Activated CD8-positive, alpha-beta T cell treated with anti-CD3 and anti-CD28 coated beads for 36 hours (primary cell): ENCODE measurements at places on chromosomes 11 and 22. TPM values are rescaled to one million over a fixed set of nuclear protein-coding genes. Genes with fewer than 3 reads are reported as not detected.

Gene OR6T1
- total RNA-seq: not detected

DNA sequence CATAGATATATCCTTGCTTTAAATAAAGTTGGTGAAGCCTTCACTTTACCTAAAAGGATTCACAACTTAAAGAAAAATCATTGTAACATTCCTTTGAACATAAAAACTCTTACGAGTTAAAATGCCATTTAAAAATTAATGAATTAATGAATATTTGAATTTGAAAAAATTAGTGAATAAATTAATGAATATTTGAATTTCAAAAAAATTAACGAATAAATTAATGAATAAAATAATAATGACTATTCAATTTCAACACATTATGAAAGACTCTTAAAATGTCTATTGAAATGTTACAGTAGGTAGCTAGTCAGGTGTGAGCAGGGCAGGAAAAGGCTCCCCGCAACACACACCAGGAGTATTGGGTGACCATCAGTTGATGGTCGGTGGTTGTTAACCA is 22.9 kb downstream of the ARHGAP20 start:
- no peak for DNase-seq

Gene ZNF70
- total RNA-seq: 1.7 TPM

GRCh38 chr11:61092280-61092766 is 10.0 kb upstream of the CD5 start:
- peak; percentile 84 for DNase-seq

GRCh38 chr11:125281831-125282595 is 117.5 kb downstream of the PKNOX2 start:
- DNase-seq: no peak

- peak; percentile 70 for DNase-seq
Observed at GRCh38 chr11:128632141-128632791, 44.9 kb upstream of the ETS1 start.

DNA sequence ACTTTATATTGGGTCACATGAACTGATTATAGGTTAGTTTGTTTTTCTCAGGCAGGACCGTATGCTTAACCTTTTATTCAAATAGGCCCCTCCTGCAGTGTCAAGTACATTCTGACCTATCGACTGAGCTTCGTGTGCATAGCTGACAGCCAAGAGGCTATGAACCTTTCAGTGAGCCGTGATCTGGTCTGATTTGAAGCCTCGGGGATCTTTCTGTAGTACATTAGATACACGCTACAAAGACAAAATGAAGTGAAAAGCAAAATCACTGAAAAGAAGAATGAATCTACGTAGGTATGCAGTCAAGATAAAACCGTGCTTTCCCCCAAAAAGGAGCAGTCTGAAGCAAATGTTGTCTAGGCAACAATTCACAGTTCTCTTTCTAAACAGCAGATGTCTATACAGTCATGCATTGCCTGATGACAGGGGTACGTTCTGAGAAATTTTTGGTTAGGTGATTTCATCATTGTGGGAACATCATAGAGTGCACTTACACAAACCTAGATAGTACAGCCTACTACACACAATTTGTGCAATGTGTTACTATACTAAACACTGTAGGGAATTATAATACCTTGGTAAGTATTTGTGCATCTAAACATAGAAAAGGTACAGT is 18.1 kb downstream of the JHY start:
- DNase-seq: no peak

Gene EFCAB6
- 0.29 TPM for total RNA-seq

Gene MOGAT2
- total RNA-seq: not detected

GRCh38 chr11:13327421-13327820 is 49.8 kb downstream of the BMAL1 start:
- no peak for DNase-seq

- DNase-seq: no peak
Observed at GRCh38 chr11:28038775-28039174, 69.2 kb downstream of the KIF18A start.

Gene SLC17A6
- total RNA-seq: not detected

Gene APOBEC3B
- 5.0 TPM for total RNA-seq

DNA sequence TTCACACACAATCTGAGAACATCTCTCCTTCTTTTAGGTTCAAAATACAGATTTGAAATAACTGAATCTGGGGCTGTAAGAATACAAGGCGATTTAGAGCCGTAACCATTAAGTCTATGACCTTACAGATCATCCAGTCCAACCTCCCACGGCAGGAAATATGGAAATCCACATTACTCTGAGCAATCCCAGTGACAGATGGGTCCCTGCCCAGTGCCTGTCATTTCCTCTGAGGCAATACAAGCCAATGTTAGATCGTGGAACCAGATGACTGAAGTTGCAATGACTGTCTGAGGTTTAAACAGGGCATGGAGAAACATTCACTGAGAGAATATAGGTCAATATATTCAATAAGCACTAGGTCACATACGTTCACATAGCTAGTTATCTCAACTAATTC is 77.4 kb upstream of the OR5AK2 start:
- DNase-seq: no peak

- no peak for DNase-seq
Observed at GRCh38 chr22:26847816-26848215, 190.4 kb downstream of the MIAT start.

- no peak for DNase-seq
Observed at GRCh38 chr11:120517390-120517761, 5.8 kb downstream of the GRIK4 start.
